ENCODE measurements at places on chromosomes 3 and 15.

DNA sequence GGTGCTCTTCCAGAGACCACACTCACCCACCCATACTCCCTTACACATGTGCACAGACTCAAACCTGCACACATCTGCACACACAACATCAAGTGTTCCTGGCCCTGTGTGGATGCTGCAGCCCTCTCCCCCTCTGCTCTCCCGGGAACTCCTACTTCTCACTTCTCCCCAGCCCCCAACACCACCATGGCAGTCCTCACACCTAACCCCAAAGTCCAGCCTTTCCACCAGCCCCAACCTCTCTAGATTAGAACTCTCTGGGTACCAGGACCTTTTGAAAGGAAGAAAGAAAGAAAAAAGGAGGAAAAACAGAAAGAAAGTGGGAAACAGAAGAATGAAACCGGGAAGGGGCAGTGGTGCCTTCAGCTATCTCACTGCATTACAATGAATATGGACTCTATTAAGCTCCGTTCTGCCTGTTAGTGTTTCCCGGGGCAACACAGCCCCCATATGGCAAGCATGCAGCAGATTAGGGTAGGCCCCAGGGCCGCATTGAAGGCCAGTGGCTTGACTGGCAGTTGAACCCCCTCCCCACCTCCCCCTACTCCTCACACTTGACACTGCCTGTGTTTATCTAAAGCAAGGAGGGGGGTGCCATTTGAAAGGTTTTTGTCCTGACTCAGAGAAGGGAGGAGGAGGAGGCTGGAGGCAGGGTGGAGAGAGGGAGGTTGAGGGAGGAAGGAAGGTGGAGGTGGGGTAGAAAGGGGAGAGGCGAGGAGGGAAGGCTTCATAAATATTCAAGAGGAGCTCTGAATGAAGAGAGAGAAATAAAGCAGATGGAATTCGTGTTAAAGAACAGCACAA, 30.1 kb downstream of the BOC start:
- DNase-seq = no peak

- no peak for DNase-seq
These were observed 13.6 kb upstream of the TATDN2 start for GRCh38 chr3:10234526-10235230.

GRCh38 chr15:41263891-41264351, 32.9 kb downstream of the CHP1 start:
- DNase-seq = no peak

DNA sequence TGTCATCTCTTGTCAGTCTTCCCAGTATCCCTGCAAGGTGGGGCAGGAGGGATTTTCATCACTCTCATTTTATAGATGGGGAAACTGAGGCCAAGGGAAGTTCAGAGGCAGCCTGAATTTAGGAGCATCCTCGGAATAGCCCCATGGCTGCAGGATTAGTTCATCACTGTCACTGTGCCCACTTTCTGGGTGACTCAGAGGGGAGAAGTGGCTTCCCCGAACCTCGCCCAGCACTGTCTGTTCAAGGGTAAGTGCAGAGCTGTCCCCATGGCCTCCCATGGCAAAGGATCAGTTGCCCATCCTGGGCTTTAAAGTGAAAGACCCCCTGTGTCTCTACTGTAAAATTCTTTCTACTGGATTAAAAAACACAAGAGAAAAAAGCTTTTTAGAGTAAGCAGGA, 60.0 kb upstream of the SEC13 start:
- no peak for DNase-seq

- peak; percentile 33 for DNase-seq
These were observed at the start of gene CHRNB4 for GRCh38 chr15:78641102-78641748. Gene CHRNB4 (minus strand): TSS chr15:78641210. CDS start chr15:78641133, 77 bp downstream.
